ENCODE measurements at places on chromosomes 4 and X.

GRCh38 chrX:127879585-127879984 lies 172.6 kb downstream of the ACTRT1 start:
- DNase-seq = no peak

DNA sequence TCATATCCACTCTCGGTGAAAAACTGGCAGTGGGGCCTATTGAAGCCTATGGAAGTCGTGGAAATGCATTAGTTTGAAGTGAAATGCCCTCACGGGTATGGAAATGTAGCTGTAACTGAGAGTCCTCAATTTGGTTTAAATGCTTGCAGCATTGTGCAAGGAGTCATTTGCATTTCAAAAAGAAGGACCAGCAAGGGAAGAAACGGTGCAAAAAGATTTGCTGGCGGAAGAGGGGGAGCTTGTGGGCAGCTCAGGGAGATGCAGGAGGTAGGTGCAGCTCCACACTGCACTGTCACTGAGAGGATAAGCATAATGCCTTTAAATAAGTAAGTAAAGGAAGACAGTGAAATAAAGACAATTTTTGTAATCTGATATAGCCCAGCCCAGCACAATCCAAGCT lies 400.4 kb upstream of the DIPK2B start:
- DNase-seq = peak; percentile 52

- DNase-seq = peak; percentile 86
Observed at GRCh38 chr4:128061566-128062536, 739 bp downstream of the LARP1B start.

GRCh38 chrX:150831863-150832262 lies 66.6 kb downstream of the CD99L2 start:
- no peak for DNase-seq

GRCh38 chrX:17405225-17405969 lies 30.4 kb downstream of the NHS start:
- peak; percentile 54 for DNase-seq

DNA sequence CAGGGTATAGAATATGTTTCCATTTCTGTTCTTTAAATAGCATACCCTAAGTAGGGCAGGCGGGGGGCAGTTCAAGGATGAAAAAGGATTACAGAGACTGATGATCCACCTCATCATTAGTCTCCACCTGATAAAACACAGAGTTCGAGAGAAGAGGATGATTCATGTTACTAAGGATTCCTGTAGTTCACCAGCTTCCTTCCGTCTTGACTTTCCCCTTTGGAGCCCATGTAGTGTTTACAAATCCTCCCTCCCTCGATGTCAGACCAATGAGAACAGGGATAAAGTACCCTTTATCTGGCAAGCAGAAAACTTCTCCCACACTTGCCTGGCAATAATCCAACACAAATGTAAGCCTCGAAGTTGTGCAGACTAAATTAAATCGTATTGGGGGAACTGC lies 526.3 kb upstream of the FAM241A start:
- no peak for DNase-seq

DNA sequence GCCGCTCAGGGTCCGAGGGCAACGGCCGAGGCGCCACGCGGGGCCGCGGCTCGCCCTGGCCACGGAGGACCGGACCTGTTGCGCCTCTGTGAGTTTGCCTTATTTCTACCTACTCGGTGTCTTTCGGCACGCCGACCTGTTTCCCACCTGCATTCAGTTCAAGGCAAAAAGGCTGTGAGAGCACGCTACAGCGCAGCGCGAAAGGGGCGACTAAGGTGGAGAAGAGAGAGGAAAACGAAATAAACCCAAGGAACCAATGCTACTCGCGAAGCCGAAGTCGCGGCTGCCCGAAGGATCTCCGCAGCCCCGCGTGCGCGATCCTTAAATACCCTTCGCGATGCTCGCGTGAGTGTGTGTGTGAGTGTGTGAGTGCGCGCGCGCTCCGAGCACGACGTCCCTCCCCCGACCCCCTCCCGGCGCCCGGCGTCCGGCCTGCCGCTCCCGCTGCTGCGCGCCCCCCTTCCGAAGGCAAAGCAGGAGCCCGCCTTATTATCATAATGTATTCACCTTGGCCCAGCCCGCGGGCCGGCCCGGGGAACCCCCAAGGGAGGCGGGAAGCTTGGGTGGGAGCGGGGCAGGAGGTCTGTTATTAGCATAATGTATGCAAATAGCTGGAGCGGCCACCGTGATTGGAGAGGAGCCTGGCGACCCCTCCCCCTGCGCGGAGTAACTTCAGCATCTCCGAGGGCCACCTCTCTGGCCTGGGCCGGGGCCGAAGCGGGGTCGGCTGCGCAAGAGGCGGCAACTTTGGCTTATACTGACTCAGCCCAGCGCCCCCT lies at the start of gene COL25A1:
Gene COL25A1, minus strand, starts transcription at position 298 of the 779 bp plus-strand sequence.
- DNase-seq = peak; percentile 95

GRCh38 chrX:23317799-23318724 lies 16.6 kb upstream of the PTCHD1 start:
- peak; percentile 59 for DNase-seq

DNA sequence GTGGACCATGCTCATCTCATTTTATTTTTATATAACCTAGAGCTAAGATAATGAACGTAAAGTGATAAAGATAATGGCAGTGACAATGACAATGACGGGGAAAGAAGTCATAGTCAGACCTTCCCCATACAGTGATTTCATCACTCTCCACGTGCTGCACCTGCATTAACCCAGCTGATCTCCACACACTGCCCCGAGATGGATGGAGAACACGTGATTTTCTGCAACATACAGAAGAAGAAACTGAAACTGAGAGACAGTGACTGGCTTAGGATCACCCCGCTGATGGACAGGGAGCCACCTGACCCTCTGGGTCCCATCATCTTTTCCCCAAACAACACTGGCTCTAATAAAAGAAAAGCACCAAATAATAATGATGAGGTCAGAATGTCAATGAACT lies 22.0 kb downstream of the EVC2 start:
- no peak for DNase-seq

DNA sequence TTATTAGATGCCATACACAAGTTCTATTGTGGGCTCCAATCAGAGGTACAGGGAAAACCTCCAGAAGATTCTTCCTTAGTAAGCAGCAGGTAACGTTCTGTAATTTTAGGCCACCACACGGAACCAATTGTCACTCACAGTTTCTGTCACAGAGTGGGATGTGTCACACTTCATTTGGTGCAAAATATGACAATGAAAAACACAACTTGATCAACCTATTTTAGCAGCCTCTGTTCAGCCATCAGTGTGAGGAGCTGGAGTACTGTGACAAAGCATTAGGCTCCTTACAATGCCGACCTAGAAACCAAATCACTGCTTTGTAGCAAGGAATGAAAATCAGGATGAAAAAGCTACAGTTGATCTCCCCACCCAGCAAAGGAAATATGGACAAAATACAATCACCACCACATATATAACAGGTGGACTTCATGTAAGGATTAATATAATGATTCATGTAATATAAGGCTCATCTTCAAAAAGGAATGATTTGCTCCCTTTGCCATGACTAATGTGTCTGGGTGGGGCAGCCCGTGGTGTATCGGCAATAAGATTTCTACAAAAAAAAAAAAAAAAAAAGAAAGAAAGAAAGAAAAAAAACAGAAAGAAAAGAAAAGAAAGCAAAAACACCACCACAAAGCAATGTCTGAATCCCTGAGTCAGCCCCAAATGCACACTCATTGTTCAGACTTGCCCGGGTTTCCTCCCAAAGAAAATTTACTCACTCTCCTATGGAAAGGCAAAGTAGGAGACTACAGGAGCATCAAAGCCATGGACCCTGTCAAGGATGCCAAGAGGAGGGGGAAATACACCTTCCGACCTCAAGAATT lies 36.0 kb downstream of the SLC9A7 start:
- no peak for DNase-seq

- no peak for DNase-seq
Observed at GRCh38 chr4:179719766-179720450, 2277.7 kb upstream of the AGA start.

DNA sequence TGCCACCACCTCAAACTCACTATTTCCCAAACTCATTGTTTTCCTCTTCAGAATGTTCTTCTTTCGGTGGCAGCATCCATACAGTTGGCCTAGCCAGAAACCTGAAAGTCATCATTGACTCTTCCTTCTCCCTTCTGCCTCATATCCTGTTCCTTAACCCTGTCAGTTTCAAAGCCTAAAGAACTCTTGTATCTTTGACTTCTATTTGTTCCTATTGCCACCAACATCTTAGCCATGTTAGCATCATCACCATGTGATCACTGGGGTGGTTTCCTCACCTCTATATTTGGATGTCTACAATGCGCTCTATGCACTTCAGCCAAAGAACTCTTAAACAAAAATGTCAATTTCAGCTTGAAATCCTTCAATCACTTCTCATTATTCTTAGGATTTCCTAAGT lies 29.0 kb downstream of the DDX60L start:
- DNase-seq = no peak

DNA sequence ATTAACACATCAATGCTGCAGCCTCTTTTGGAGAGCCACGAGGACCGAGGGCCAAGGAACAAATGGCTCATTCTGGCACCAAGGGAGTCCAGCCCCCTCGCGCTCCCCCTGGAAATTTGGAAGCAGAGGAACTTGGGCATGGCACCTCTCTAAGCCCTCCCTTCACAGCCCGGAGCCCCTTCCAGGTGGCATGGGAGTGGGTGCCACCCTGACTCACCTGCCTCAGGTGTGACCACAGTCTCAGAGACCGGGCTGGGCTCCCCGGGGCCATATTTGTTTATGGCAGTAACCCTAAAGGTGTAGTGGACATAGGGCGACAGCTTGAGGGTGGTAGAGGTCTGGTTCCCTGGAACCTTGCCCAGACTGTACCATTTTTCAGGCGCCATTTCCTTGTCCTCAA lies 18.8 kb downstream of the L1CAM start:
- no peak for DNase-seq

- DNase-seq = no peak
Observed at GRCh38 chr4:138757432-138757831, 258.1 kb upstream of the NOCT start.

GRCh38 chr4:71303850-71304249 lies 35.0 kb upstream of the SLC4A4 start:
- no peak for DNase-seq

DNA sequence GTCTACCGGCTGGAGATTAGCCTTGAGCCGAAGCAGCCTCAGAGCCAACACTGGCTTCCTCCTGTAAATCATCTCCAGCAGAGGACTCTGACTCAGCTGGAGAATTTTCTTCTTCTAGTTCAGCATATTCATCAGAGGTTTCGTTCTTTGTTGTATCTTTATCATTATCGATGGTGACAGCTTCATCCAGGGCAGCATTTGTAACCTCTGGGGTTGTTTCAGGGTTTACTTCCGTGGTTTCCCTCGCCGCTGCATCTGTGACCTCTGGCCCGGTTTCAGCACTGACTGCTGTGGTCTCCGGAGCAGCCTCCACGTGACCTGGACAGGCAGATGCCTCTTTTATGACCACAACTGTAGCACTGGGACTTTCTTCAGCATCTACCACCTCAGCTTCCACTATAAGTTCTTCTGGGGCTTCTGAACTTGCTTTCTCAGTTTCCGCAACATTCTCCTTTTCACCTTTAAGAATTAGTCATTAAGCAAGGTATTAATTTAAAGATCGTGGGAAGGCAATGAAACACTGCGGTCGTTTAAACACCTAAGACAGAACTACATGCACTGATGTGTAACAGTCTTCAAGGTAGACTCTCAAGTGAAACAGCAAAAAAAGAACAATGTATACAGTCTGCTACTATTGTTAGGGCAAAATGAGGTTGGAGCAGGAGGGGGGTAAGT lies 13.3 kb downstream of the MGARP start:
- peak; percentile 19 for DNase-seq

DNA sequence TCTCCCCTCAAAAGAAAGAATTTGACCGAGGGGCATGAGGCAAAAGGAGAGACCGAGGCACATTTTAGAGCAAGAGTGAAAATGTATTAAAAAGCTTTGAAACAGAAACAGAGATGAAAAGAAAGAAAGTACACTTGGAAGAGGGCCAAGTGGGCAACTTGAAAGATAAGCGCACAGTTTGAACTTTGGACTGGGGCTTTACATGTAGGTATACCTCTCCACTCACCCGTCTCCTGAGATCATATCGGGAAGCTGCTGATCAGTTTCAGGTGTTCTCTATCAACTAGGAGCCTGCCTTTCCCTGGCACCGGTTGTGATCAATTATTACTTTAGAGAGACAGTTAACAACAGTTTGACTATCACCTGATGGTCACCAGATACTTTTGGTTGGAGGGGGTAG lies 2666.5 kb downstream of the ARAP2 start:
- no peak for DNase-seq

- peak; percentile 90 for DNase-seq
Observed at GRCh38 chr4:153156263-153156662, 48.0 kb upstream of the TRIM2 start.

- peak; percentile 12 for DNase-seq
Observed at GRCh38 chr4:69689599-69689998, 36.6 kb upstream of the UGT2A1 start.

DNA sequence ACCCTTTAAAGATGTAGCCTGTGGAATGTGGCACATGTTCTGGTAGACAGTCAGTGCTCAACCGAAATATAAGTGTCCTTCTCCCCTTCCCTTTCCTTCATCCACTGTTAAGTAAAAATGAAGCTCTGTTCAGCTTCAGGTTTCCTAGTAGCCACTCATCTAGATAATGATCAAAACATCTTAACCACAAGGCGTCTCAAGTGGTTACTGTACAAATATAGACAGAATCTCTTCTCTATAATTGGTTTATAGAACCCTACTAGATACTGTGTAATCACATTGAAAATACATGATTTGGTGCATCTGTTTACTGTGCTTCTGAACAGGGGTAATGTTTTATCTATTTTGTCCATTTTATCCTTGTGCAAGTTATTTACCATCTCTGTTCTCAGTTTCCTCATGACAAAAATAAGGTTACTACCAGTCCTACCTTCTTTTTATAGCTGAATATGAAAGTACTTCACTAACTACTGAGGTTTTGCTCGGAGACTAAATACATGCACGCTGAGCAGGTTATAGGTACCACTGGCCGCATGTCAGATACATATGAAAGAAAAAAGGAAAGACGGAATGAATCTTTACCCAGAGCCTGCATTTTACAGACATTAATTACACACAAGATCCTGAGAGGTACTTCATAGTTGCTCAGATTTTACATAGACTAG lies 20.3 kb upstream of the SLC25A4 start:
- no peak for DNase-seq

GRCh38 chrX:5870238-5870637 lies 358.4 kb downstream of the NLGN4X start:
- no peak for DNase-seq

- no peak for DNase-seq
Observed at GRCh38 chrX:97158269-97158668, 274.6 kb downstream of the RPA4 start.

DNA sequence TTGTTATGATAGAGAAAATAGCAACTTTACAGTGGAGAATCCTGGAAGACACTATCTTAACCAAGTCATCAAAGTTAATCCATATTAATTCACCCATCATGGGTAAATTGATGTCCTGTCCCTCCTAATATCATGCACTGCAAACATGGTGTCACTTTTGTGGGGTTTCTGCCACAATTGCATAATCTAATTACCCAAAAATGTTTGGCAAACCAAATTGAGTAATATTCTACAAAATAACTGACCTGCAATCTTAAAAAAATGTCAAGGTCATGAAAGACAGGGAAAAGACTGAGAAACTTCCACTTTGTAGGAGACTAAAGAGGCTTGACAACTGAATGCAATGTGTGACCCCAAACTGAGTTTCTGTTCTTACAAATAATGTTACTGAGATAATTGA lies 37.1 kb upstream of the PLAC8 start:
- DNase-seq = no peak
